ENCODE measurements at places on chromosomes 2 and 18. TPM values are rescaled to one million over a fixed set of nuclear protein-coding genes. Genes with fewer than 3 reads are reported as not detected.

POTEI gene
- total RNA-seq = not detected

RTP5 gene
- not detected for total RNA-seq

GRCh38 chr2:38439863-38440262, 62.8 kb upstream of the ATL2 start:
- DNase-seq = no peak

DNA sequence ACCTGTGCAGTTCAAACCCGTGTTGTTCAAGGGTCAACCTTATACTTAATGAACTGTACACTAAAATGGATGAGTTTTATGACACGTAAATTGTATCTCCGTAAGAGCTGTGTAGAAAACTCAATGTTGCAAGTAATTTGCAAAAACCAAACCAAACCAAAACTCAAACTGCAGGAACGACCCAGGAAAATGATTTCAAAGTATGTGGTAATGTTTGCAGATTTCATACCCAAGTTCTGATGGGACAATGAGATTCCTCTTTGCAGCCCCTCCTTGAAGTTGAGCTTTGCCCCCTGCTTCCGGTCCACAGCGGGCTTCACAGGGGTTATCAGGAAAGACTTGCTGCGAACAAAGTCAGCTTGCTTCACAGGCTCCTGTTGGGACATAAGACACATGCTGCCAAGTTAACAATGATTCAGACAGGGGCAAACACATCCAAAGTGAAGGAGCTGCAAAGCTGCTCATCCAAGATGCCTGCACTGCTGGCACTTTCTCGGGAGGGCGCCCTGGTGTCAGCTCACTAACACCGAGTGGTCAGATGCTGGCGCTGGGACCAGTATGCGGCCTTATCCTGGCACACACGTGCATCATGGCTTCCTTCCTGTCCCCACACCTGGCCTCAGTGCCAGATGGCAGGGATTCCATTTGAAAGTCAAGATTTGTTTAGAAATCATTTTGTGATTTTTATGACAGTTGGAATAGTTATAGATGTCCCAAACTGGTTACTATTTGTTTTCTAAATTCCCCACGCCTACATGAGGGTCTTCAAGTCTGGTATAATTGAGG, 65.2 kb upstream of the MGAT4A start:
- no peak for DNase-seq

DNA sequence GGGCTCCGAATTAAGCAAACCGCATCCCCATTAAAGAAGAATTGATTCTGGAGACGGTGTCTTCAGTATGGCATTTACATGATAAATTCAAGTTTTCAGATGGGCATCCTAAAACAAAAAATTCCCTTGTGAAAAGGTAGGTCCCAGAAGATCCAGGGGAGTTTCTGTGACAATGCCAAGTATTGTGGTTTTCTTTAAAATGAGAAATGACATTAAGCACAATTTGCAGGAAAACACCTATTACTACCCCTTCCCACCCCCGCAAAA, 689 bp upstream of the YWHAQ start:
- no peak for DNase-seq

GRCh38 chr2:120869036-120869729, 133.5 kb downstream of the GLI2 start:
- no peak for DNase-seq

DNA sequence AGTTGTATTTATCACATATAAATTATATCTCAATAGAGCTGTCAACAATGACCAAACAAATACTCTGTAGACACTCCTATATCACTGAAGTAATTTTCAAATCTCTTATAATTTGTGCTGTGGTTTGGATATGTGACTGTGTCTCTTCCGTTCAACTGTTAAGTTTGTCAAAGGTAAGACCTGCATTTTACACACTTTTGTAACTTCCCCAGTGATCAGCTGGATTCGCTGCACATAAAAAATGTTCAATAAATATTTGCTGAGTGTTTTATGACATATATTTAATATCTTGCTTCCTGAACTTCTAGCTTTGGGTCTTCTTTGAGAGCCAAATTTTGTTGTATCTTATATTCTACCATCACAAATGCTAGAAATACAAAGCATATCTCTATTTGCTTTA, 57.3 kb upstream of the ROCK1 start:
- no peak for DNase-seq

DNA sequence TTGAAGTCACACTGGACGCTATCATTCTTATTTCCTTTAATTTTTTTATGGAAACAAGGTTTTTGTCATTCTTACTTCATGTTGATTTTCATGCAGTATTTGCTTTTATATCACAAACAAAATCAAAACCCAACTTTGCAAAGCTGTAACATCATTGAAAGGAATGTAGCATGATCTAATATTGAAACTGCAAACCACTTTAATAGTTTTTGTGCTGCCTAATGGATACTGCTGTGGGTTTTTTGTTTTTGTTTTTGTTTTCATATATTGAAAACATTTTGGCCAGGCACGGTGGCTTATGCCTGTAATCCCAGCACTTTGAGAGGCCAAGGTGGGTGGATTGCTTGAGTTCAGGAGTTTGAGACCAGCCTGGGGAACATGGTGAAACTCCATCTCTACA, 81.6 kb downstream of the MAP2 start:
- no peak for DNase-seq

- DNase-seq = no peak
Observed at GRCh38 chr2:165681841-165682240, 112.2 kb downstream of the GALNT3 start.
